ENCODE measurements at places on chromosomes 13 and 19. TPM values are rescaled to one million over a fixed set of nuclear protein-coding genes. Genes with fewer than 3 reads are reported as not detected.

THSD8 gene
- 42.7 TPM for total RNA-seq

DNA sequence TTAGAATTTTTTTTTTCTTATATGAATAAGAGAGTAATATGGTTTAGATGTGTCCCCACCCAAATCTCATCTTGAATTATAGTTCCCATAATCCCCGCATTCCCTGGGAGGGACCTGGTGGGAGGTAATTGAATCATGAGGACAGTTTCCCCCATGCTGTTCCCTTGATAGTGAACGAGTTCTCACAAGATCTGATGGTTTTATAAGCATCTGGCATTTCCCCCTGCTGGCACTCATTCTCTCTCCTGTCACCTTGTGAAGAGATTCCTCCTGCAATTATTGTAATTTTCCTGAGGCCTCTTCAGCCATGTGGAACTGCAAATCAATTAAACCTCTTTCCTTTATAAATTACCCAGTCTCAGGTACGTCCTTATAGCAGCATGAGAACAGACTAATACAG, 205.7 kb downstream of the MYO16 start:
- DNase-seq: no peak

DNA sequence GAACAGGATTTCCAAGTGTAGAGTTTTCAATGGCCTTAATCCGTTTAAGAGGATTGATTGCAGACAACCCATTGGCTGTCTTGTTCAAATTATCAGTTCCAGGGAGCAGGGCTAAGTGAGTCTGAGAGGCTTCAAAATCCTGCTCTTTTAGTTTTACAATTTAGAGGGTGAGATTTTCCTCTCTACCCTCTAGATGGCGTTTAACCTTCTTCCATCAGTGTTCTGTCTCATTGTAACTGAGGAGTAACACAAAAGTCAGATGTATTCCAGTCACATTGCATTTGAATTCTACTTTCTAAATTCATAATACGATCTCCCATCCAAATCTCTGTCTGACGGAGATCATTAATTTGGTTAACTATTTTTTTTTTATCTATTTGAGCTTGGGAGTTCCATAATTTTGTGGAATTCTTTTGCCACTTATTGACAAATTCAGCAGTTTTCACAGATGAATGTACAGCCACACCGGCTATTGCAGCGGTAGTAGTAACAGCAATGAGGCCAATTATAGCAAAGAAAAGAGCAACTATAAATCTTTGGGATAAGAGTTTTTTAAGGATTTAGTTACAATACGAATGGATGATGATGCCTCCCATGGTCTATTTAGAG, 7.8 kb upstream of the C19orf84 start:
- peak; percentile 69 for DNase-seq

SULT2A1 gene
- not detected for total RNA-seq

- DNase-seq: no peak
Observed at GRCh38 chr13:24505256-24505655, 7.3 kb downstream of the PARP4 start.

- no peak for DNase-seq
Observed at GRCh38 chr19:49271080-49271753, 53.8 kb downstream of the SLC6A16 start.

- no peak for DNase-seq
Observed at GRCh38 chr19:36059180-36059910, 4.6 kb downstream of the WDR62 start.

PSG3 gene
- not detected for total RNA-seq

- peak; percentile 16 for DNase-seq
Observed at GRCh38 chr19:4379383-4380253, 20.7 kb downstream of the SH3GL1 start.

DNA sequence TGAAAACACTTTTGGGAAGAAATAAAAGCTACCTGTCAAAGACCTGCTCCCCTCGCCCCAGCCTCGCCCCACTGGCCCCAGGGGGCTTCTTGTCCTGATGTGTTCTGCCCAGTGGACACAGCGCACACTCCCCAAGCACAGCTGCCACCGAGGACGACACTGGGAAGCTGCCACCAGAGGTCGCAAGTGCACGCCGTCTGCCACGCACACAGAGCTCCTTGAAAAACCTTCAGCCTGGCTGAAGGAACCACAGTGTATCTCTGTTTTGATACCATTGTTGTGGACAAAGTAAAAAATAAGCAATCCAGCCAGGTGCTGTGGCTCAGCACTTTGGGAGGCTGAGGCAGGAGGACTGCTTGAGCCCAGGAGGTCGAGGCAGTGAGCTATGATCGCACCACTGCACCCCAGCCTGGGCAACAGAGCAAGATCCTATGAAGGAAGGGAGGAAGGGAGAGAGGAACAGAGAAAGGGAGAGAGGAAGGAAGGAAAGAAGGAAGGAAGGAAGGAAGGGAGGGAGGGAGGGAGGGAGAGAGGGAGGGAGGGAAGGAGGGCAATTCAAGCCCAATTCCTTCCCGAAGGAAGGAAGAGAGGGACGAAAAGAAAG, 57.3 kb downstream of the CEBPG start:
- peak; percentile 60 for DNase-seq

- no peak for DNase-seq
Observed at GRCh38 chr13:112947796-112948195, 21.2 kb upstream of the MCF2L start.

DNA sequence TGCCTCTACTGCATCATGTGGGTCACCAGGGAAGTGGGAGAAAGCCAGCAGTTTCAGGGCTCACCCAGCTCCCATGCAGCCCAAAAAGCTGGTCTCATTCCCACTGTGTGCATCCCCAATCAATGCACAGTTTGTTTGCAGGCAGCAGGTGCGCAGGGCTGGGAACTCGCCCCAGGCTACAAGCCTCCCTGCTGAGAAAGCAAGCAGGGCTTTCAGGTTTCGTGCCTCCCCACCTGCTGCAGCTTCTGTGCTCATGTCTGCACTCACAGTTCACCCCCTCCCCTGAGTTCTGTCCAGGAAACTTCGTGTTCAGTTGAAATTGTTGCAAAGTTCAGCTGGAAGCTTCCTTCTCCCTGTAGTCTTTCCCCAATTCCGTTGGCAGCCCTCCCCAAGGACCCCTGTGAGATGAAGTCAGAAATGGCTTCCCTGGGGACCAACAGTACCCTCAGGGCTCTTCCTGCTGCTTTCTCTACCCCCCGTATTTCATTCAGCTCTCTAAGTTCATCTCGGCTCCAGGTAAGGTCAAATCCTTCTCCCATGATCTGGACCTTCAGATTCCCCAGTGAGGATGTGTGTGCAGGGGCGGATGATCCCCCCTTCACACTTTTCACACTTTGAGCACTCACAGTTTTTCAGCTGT, 10.3 kb upstream of the KLK3 start:
- no peak for DNase-seq

DNA sequence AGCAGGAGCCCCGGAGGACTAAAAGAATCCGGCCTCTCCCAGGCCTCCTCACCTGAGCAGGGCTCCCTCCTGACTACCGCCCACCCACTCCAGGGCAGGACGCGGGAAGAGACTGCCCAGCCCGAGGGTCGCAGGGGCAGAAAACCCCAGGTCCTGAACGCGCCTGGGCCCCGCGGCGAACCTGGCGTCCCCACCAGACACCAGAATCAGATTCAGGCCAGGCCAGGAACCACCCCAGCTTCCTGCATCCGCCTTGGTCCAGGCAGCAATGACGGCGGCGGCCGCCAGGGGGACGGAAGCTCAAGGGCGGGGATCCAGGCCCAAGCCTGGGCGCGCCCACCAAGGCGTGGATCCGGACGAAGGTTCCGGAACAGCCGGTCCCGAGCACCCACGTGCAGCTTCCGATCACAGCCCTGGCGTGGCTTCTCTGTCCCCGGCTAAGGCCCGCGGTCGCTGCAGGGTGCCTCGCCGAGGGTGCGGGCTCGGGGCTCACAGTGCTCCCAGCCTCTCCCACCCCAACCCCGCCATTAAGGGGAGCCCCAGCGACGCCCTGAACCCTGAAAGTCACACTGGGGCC, 3.6 kb downstream of the LGALS7 start:
- DNase-seq: peak; percentile 46

GRCh38 chr13:79056706-79057105, 349.3 kb downstream of the RBM26 start:
- no peak for DNase-seq

OPA3 gene
- 12.0 TPM for total RNA-seq

- no peak for DNase-seq
Observed at GRCh38 chr13:96431044-96431581, 341.2 kb downstream of the HS6ST3 start.

- no peak for DNase-seq
Observed at GRCh38 chr19:15508035-15508710, at the start of gene CYP4F22. Gene CYP4F22, plus strand, starts transcription at chr19:15508525. Its CDS starts 16,812 bp downstream, at chr19:15525337.

DNA sequence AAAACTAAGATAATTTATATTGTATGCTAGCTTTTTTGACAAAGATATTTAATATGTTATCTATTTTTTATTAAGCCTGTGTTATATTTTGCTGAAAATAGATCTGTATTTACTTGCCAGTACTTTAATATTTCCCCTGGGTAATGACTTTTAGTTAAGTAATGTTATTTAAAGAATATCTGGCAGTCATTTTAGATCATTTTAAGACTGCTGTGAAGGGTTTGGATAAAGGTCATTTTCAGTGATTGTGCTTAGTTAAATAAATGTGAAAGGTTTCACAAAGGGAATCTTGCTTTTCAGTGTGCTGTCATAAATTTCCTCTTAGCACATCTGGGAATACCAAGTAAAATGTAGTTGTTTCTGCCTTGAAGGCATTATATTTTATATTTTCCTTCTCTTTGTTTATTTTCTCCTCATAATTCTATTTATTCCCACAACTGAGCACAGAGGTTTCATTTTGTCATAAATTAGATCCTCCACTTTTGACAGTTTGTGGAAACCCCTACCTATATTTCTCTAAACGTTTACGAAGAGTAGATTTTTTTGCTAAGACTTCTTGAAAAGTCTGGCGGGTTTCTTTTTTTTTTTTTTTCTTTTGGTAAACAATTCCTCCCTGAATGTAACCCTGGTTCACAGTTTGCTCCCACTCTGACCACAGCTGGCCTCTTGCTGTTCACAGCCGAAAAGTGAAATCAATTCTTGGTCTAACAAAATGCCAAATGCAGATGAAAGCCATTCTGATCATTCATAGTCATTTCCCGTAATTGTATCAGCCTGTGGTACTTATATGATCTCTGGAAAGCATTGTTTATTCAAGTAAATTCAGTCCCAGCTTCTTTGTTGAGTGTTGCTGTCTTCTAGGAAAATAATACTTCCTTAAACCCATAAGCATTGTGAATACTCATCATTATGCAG, 87.8 kb downstream of the MAB21L1 start:
- DNase-seq: no peak

GRCh38 chr19:7386308-7386707, 37.6 kb downstream of the ARHGEF18 start:
- no peak for DNase-seq

DNA sequence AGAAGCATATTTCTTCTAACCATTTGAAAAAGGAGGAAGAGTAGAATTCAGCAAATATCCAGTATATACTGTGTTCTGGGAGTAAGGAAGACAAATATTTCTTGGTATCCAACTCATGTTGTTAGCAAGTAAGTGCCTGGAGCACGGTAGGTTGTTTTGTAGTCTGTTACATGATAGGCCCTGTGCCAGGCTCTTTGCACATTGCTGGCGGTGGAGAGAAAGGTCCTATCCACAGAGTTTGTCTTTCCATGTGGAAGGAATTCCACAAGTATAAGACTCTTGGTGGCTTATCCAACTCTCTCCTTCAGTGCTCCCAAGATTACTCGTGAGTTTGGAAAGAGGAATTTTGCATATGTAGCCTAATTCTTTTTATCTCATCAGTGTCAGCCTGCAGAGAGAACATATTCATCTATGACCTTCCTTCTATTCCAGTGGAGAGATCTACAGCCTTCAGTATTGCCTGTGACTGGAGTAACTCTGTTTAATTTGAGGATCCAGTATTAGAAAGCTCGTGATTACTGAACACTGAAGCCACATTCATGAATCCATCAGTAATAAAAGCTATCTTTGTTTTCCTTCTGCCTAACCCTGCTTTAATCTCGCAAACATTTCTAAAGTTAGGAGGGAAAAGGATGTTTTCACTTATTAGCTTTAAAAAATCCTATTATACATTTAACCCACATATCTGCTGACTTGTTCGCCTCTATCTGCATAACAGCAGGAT, 183.9 kb upstream of the CSNK1A1L start:
- DNase-seq: no peak

DNA sequence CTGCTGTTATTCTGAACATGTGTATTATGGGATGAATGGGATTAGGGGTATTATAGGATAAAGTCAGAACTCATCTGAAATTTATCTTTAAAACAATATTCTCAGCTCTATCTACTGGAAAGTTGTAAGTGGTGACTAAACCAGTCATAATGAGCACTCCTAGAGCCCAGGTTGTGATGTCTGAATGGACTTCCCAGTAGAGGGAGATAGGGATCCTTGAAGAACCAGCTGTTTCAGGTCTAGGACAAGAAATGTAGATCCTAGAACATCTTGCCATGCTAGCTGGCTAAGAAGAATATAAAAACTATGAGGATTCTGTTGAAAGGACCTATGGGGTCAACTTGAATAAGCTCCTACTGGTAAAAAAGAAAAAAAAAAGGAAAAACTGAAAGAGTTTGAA, 310.8 kb downstream of the SLC7A1 start:
- no peak for DNase-seq

DNA sequence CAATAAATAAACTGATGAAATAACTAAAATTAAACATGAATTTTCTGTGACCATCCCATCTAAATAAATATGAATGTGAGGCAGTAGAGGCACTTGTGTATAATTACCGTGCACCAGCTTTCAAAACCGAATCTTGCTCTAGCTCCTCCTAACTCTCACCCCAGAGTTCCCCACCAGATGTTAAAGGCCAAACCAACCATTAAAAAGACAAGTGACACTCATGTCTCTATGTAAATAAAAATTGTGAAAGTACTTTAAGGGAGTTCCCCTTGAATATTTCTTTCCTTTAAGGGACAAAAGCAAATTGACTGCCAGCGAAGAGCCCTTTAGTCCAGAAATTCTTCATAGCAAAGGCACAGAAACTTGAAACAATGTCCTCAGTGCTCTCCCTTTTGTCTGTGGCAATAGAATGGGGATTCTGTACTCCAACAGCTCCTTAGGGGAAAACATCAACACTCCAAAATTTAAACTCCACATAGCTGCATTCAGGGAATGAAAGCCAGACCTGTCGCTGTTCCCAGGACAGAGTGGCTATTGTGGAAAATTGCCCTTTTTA, 101.7 kb upstream of the SOX21 start:
- no peak for DNase-seq

AMER2 gene
- total RNA-seq: not detected

HSH2D gene
- total RNA-seq: 79.0 TPM

GRCh38 chr13:98839856-98840769, 87.6 kb upstream of the SLC15A1 start:
- DNase-seq: peak; percentile 52

PPP5C gene
- 103 TPM for total RNA-seq

GRCh38 chr19:23263396-23263795, 13.2 kb upstream of the ZNF724 start:
- no peak for DNase-seq

- DNase-seq: peak; percentile 31
Observed at GRCh38 chr13:26786651-26787295, 26.2 kb upstream of the GPR12 start.

- no peak for DNase-seq
Observed at GRCh38 chr19:2318923-2319322, 9.5 kb downstream of the LSM7 start.
